ENCODE measurements at places on chromosomes 6 and 20.

- no peak for DNase-seq
Measured at GRCh38 chr6:142074516-142074915, 58.2 kb upstream of the GJE1 start.

DNA sequence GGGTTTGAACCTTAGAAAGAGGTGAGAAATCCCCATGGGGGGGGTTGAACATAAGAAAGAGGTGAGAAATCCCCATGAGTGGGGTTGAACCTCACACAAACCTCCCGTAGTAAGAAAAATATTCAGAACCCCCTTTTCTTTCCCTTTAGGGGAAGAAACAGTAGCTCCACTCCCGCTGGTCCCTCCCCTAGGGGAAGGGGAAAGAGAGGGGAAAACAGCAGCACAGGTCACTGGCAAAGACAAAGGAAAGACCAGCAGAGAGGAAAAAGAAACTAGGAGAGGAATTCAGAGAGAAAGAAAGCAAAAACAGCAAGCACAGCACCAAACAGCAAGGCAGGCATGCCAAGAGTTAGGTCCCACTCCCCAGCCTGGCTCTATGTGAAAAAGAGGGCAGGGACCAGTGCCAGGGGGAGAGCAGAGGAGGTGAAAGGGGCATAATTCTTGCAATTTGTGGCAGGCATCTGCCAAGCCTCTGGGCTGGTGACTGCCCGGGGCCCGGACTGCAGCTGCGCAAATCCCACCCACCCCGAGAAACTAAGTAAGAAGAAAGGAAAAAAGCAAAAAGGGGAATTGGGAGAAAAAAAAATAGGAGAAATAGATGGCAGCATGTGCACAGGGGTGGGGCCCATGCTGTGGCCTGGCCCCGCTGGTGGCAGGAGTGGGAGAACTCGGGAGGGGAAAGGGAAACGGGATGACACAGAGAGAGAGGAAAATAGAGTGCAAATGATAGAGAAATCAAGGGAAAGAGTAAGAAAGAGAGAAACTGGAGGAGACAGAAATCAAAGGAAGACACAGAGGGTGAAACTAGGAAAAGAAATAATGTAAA lies 15.1 kb upstream of the GOPC start:
- no peak for DNase-seq

- no peak for DNase-seq
Measured at GRCh38 chr6:152380351-152380767, 256.8 kb downstream of the SYNE1 start.

- no peak for DNase-seq
Measured at GRCh38 chr20:19427480-19427879, 215.0 kb downstream of the SLC24A3 start.

GRCh38 chr6:136192902-136193301 lies 57.2 kb downstream of the MTFR2 start:
- DNase-seq, result no peak

DNA sequence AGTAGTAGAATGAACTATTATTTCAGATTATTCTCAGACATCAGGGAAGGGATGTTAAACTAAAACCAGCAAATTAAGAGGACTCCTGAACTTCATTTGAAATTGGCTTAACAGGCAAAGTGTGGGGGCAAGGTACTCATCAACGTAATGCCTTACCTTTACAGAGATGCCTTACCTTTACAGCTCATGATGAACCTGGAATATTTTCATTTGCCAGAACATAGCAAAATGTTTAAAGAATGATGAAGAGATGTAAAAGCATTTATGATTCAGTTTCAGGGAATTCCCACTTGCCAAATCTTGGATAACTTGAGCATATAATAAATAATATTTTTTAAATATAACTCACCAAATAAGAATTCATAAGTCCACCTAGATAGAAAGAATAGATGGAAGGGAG lies 207.5 kb downstream of the TINAG start:
- no peak for DNase-seq

DNA sequence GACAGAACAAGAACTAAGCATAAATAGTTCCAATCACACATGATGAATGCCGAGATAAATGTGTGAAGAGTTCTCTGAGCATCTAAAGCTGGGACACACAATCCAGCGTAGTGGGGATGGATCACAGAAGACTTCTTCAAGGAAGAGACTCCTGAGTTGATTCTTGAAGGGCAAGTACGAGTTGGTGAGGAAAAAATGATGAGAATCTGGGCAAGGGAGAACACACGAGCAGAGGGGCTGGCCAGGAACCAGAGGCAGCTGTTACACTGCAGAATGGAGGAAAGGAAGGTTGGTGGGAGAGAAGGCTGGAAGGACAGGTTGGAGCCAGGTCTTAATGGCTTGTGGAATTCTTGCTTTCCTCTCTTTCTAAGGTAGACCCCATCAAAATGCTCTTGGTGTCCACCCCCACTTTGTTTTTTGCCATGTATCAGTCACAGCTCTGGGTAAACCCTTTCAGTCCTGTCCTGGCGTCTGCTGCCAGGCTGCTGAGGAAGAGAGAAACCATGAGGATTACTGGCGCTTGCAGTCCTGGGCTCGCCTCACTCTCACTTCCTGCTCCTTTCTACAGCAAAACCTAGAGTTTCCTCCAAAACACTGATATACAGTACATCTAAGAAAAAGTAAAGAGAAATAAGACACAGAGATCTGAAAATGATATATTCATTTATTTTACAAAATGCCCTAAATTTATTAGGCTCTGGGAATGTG lies 127.6 kb upstream of the FAM184A start:
- no peak for DNase-seq

- no peak for DNase-seq
Measured at GRCh38 chr6:137933696-137934095, 66.6 kb downstream of the TNFAIP3 start.

GRCh38 chr6:26349964-26350857 lies 14.8 kb upstream of the BTN3A2 start:
- no peak for DNase-seq

DNA sequence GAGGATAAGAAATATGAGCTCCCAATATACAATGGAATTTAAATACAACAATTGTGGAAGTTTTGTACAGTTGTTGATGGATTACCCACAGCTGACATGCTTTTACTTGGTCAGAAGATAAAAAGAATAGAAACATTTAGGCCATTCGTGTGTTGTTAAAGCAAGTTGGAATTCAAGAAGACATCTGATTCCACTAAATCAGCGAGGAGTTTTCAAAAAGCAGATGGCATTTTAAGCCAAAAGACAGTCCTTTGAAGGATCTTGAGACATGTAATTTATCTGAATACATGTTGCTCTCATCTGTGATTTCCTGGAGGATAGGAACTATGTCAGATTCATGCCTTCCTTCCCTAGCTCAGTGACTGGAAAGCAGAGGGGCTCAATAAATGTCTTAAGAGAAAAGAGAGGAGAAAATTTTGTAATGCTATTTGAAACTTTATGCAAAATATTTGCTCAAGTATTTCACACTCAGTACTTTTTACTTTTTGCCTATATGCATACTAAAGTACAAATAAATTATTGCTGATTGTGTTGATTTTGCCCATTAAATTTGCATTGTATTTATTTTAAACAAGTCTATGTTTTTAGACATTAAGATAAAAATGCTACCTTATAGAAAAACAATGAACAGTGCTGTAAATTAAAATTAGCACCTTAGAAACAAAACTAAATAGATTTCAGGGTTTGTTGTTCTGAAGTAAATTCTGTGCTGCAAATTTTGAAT lies 733.8 kb upstream of the FLRT3 start:
- no peak for DNase-seq

DNA sequence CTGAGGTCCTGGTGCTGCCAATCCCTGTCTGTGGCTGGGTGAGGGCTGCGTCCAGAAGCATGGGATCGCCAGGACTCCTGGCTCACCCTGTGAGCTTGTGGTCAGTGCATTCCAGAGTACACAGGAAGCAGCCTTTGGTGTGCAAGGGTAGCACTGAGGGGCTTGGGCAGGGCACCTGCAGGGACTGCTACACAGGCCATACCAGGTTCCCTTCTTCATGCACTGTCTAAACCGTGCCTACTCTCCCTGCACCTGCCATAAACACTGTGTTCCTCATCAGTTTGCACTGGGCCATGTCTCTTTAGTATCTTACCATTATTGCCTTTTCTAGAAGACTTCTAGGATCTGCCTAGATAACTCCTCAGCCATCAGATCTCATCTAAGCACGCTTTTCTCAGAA lies 72.8 kb upstream of the NKX2-2 start:
- no peak for DNase-seq

DNA sequence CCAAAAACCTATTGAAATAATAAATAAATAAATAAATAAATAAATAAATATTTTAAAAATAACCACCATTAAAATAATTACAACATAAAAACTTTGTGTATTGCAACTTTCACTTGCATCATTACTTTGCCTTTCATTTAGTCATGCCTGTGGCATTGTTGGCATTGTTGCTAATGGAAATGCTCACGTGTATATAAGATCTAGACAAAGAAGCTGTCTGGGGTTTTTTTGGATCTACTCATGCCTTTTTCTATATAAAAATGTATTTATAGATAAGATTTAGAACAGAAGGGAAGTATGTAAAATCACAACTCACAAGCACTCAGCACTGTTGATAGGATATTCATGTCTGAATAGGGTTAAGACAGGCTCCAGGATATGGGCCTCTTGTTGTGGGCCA lies 27.9 kb downstream of the GFRA4 start:
- no peak for DNase-seq

DNA sequence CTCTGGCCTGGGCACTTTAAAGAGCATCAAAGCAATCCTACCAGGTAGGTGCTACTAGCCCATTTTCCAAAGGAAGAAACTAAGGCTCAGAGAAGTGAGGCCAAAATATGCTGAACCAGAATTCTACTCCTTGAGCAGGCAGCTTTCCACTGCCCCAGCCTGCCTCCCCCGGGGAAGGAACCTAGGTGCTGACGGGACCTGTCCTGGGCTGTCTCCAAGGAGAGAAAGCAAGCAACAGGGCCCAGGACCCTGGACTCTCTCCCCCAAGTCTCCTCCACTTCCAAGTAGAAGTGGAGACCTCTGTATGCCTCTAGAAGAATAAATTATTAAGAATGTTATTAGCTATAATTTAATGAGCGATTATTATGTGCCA lies 159.5 kb downstream of the MRPL14 start:
- DNase-seq, result no peak

- DNase-seq, result no peak
Measured at GRCh38 chr6:98764373-98764911, 69.9 kb upstream of the POU3F2 start.

DNA sequence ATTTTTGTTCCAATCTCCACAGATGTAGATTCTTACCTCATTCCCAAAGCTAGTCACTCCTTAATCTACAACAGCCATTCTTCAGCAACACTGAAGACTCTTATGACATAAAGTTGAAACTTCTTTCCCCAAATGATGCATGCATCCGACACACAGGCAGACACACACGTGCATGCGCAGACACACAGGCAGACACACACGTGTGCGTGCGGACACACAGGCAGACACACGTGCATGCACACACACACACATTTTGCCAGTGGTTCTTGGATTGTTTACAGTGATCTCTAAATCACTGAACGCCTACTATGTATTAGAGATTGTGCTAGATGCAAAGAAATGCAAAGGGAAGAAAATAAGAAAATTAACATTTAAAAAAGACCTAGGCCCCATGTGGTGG lies 9.0 kb upstream of the TRPC4AP start:
- DNase-seq, result no peak

DNA sequence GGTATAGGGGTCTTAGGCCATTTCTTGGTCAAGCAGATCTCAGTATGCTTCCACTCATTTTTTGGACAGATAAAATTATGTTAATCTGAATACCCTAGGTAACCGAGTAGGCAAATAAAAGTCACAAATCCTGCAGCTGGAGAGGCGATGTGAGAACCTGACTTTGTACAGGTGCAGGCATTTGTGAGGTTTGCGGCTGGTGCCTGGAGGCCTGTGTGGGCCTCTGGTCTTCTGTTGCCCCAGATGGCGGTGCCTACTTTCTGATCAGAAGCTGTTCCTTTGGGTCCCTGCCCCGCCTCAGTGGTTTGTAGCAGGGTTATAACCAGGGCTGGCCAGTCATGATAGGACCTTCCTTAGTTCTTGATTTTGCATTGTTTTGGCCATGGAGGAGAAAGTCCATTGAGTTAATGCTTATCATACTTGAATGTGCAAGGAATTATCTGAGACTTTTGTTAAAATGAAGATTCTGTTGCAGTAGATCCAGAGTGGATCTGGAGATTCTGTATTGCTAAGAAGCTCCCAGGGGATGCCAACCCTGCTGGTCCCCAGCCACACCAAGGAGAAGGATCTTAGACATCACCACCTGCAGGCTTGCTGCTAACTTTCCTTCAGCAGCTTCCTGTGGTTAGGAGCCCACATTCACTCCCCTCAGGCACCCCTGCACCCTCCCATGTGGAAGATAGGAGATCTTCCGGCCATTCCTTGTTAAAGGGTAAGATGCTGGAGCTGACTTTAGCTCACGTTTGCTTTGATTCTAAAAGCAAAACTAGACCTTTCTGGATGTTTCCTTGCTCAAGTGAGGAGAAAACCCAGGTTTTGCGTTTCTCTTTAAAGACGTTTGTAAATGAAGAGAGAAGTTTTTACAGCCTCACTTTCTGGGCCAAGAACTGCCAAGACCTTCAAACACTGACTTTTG lies 50.7 kb downstream of the LRRC1 start:
- no peak for DNase-seq

GRCh38 chr6:145091586-145092142 lies 643.7 kb downstream of the EPM2A start:
- DNase-seq, result no peak

DNA sequence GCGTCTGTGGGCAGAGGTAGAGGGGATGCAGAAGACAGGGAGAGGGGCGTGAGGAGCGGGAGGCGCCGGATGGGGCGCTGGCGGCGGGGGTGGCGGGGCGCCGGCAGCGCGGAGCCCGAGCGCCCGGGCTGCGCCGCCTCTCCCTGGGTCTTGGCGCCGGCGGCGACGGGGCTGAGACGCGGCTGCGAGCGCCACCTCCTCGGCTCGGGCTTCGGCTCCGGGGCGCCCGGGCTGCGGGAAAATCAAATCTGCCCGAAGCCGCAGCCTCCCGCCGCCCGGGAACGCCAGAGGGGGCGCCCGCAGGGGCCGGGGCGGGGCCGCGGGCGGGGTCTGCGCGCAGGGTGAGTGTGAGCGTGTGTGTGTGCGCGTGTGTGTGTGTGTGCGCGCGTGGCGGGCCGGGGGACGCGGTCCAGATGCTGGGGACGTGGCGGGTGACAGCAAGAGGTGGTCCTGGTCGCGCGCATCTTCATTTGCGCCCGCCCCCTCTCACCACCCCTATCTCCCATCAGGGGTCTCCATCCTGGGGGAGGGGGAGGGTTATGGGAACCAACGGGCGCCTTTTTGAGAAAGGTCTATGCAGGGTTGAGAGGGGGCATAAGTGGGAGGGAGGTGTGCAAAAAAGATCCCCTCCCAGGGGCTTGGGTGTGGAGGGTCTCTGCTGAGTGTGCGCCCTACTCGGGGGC lies 646 bp upstream of the CPNE5 start:
- DNase-seq, result peak; percentile 46

- DNase-seq, result peak; percentile 40
Measured at GRCh38 chr6:87653074-87653962, 48.7 kb downstream of the AKIRIN2 start.

DNA sequence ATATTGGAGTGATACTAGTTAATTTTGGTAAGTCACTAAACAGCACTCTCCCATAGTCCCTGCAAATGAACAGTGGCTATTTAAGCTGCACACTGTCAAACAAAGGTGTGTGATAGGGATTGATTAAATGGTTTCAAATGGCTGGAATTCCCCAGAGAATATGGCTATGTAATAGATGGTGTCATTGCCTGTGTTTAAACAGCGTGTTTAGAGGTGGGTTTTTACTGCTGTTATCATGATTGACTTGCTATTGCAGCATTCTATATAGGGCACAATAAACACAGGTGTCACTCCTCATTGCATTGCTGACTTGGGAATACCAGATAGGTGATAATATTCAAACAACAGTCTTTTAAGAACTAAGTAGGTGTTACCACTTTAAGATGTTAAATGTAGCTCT lies 171.7 kb upstream of the MAN1A1 start:
- DNase-seq, result no peak
